Naive thymus-derived CD8-positive, alpha-beta T cell (primary cell): ENCODE measurements at places on chromosomes 4 and X. TPM values are rescaled to one million over a fixed set of nuclear protein-coding genes. Genes with fewer than 3 reads are reported as not detected.

Gene DUSP21
- polyA plus RNA-seq: not detected

Gene TMEM31
- polyA plus RNA-seq: not detected

Gene RIPPLY1
- not detected for polyA plus RNA-seq

Gene UGT2B10
- polyA plus RNA-seq: not detected

Gene SAP30
- 1.2 TPM for polyA plus RNA-seq

Gene TCEAL6
- not detected for polyA plus RNA-seq

Gene RNF212
- polyA plus RNA-seq: 4.4 TPM

Gene SH3TC1
- 5.1 TPM for polyA plus RNA-seq

Gene FAM9B
- polyA plus RNA-seq: not detected

Gene CT45A3
- not detected for polyA plus RNA-seq

DNA sequence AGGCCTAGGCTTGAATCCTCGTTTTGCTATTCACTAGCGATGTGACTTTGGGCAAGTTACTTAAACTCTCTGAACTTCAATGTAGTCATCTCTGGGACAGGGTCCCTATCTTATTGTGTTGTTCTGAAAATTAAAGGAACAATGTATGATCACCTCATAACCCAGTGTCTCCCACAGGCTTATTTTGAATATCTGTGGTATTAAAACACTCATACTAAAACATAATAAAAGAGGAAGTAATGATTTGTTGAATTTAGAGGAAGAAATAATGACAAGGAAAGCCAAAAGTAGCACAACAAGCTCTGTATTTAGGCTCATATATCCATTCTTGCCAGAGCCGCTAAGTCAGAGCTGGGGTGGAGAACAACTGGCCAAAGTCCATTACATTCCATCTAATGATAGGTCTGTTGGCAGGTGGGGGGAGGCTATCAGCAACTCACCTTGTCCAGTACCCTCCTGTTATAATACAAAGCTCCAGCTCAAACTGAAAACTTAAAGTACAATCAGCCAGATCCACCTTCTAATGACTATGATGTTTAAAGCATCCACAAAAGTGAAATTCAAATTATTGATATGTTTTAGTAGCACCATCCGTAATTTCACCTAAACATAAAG lies 64.5 kb upstream of the LSM6 start:
- DNase-seq: no peak

DNA sequence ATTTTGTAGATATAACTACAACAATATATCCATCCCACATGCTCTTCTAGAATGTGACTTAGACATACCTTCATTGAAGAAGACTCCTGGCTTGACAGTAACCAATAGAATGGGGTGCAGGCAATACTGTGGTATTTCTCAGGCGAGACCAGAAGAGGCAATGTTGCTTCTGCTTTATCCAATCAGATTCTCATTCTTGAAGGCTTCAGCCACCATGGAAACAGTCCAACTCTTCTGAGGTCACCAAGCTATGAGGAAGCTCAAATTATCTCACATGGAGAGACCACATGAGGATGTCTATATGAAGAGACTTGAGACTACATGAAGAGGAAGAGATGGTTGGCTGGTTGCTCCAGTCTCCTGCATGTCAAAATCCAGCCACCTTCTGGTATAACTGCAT lies 469.9 kb downstream of the PCDH10 start:
- no peak for DNase-seq

GRCh38 chrX:16774746-16775145 lies 11.5 kb upstream of the TXLNG start:
- DNase-seq: no peak

DNA sequence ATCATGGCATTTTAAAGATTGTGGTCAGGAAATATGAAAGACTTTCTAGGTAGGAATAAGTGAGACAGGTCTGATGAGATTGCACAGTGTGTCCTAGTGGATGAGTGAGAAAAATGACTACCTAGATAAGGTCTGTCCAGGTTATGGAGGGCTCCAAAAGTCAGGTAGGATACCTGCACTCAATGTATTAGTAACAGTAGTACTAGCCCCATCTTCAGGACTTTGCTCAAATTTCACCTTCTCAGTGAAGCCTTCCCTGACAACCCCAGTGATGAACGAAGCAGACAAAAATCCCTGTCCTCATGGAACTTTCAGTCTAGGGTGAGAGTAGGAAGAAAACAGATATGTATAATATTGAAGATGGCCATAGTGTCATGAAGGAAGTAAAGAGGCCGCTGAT lies 85.7 kb downstream of the ZIC3 start:
- DNase-seq: no peak

GRCh38 chr4:109846395-109847098 lies 1.4 kb upstream of the LRIT3 start:
- DNase-seq: no peak

- no peak for DNase-seq
These were observed 113.5 kb upstream of the GATB start for GRCh38 chr4:151874328-151874727.

GRCh38 chrX:151899622-151900021 lies 13.1 kb upstream of the MAGEA4 start:
- no peak for DNase-seq

DNA sequence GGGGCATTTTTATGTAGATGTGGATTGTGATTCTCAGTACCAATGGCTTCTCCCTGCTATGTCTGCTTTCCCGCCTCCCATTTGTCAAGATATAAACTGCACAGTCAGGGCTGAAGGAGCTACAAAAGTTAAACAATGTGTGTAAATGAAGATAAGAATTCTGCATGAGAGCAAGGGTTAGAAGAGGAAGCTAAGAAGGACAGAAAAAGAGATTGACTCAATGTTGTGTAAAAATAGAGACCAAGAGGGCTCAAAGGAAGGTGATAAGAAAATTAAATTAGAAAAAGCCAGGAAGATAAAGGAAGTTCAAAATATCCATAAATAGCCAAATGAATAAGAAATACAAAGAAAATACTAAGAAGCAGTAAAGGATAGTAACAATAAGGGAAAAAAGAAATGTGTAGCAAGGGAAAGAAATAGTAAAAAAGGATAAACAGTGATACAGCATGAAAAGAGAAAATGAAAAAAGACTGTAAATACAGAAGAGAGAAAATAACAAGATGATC lies 82.5 kb downstream of the AMELX start:
- DNase-seq: no peak

DNA sequence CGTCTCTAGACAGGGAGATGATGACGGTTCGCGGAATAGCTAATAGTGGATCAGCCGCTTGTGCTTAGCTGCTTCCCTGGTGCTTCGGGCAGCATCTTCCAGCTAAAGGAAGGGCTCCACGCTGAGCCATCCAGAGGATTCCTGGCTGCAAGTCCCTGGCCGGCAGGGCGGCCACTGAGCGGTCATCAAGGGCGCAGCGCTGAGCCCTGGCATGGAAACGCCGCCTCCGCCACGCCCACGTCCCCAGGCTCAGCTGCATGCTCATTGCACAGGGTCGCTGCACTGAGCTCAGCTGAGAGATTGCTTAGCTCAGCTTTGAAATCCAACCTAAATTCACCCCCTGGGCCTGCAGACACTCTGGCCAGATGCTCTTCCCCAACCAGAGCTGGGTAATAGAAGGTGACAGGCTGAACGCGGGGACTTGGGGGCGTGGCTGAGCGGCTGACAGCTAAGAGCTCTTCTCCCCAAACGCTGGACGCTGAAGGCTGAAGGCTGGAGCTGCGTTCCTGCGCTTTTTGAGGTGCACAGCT lies 118.2 kb upstream of the KIT start:
- DNase-seq: no peak

DNA sequence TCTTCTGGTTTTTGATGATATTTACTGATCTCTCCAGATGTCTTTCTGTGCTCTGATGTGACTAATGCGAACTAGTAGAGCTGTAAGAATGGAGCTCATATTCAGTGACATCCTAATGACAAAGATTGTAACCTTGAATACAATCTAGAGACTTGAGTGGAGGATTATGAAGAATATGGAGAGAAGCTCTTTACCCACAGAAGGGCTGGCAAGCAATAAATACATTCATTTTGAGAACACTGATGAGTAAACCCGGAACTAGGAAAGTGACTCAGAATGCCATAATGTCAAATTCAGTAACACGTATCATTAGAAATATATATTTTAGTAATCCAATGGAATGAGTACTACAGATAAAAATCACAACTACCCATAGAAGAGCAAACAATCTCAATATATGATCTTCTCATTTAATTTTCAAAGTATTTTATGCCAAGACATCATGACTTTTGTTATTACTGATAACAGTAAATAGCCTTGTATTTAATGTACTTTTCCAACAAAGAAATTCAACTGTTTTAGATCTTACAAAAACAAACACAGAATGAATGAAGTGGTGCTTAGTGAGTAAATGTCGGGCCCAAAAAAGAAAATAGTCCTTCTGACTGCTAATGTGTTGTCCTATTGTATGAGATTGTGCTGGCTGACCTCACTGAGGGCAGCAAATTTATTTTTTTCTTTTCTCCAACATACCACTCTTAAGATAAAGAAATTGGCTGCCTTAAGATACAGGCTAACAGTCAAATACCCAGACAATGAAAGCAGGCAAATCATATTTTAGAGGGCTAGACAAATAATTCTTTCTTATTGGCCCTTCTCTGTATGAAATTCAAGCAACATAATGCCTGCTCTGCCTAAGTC lies 49.2 kb upstream of the HDAC8 start:
- DNase-seq: no peak

DNA sequence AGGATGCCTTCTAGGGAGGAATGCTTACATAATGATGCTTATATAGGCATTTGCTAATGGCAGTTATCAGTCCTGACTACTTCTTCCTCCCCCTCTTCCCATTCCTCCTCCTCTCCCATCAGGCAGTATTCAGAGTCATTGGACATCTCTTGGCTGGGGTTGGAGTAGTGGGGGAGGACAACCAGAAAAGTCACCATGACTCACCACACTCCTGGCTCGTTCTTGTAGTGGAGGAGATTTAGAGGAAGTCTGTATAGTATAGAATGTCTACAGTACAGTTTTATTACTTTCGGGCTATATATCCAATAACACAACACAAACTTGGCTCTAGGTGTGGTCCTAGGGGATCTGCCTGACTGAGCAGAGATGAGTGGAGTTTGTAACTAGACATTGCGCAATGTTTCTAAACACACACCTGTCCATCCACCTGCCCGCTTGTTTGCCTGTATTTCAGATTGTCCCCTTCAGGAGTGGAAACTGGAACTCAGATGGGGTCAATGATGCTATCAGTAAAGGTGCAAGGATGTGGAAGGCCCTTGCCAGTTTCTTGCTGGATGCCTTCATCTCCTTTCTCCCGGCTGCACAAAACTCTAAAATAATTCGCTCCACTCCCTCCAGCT lies 27.9 kb upstream of the KIAA1210 start:
- no peak for DNase-seq

- no peak for DNase-seq
These were observed 66.3 kb upstream of the GPR78 start for GRCh38 chr4:8513931-8514330.

DNA sequence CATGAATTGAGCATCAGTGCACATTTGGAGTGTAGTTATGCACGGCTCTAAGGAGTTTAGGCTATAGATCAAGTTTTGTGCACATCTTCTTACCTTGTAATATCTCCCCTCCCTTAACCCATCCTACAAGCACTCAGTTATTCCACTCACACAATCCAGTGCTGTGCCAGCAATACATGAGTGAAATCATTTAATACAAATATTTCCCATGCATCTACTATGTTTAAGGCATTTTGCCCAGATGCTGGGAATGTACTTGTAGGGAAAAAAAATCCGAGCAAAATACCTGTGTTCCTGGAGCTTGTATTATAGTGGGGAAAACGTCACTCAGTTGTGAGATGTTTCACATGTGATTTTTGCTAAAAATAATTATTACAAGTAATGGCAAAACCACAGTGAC lies 191.6 kb upstream of the LDB2 start:
- no peak for DNase-seq

- DNase-seq: no peak
These were observed 82.6 kb downstream of the SCD5 start for GRCh38 chr4:82715731-82716617.

- DNase-seq: no peak
These were observed 15.7 kb downstream of the OFD1 start for GRCh38 chrX:13750204-13750603.

GRCh38 chr4:121118344-121118743 lies 45.8 kb downstream of the TNIP3 start:
- DNase-seq: no peak

GRCh38 chr4:17624821-17625220 lies 10.4 kb downstream of the MED28 start:
- no peak for DNase-seq

- DNase-seq: no peak
These were observed 40.1 kb downstream of the DDX3X start for GRCh38 chrX:41373989-41374606.

DNA sequence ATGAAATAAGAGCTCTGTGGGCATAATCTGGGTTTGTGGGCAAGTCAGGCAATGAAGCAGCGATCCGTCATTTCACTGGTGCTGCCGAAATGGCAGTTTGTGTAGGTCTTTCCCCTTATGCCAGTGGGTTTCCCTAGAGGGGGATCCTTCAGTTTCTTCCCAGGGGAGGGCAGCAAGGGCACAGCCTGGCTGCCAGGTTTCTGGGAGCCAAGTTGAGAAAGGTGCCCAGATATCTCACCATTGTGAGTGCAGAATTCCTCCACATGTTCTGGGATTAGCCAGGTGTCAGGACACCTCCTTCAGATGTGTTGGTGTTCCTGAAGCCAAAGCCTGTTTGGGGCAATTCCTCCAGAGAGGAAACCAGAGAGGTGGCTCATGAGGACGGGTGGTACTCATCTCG lies 28.0 kb downstream of the MSX1 start:
- no peak for DNase-seq

DNA sequence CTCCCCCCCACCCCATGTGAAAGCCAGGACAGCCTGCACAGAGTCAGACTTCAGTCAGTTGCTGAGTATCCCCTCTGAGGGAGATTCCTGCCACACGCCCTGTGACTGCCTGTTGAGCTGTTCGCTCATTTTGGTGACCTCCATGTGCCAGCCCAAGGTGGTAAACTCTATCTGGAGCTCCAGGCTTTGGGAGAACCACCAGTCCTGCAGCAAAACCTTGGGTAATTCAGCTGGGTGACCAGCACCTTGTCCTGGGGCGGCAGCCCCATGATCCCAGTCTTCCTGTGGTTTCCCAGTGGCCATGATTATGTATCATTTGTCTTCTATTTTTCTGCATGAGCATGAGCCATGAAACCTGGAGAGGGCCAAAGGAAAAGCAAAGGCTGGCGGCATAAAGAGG lies 73.4 kb downstream of the NBDY start:
- no peak for DNase-seq

DNA sequence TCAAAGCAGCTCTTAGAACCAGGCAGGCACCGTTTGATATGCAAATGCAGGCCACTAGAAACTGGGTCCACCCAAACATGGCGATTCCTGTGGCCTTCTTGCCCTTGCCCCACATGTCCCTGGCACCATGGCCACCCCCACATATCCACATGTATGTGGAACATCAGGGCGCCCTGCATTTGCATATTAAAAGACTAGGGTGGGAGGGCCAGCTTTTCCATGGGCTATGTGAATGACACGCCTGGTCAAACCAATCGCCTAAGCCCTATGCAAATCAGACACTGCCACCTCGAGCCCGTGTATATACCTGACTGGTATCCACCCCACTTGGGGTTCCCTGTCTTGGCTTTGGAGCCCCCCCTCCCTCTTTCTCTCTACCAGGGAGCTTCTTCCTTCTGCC lies 107.0 kb downstream of the ABLIM2 start:
- no peak for DNase-seq

GRCh38 chr4:137519406-137519805 lies 12.9 kb downstream of the PCDH18 start:
- no peak for DNase-seq
